ENCODE measurements at places on chromosomes 12 and 14. TPM values are rescaled to one million over a fixed set of nuclear protein-coding genes. Genes with fewer than 3 reads are reported as not detected.

EML5 gene
- total RNA-seq, result 0.58 TPM

CLEC2D gene
- 1.7 TPM for total RNA-seq

GSC gene
- 4.4 TPM for total RNA-seq

MIPOL1 gene
- total RNA-seq, result not detected

WNT1 gene
- total RNA-seq, result not detected

DACT1 gene
- total RNA-seq, result 10.1 TPM

TMEM179 gene
- not detected for total RNA-seq

HOMEZ gene
- 11.4 TPM for total RNA-seq

MYH6 gene
- not detected for total RNA-seq

ACSS3 gene
- 9.4 TPM for total RNA-seq

STAC3 gene
- total RNA-seq, result not detected

KLHL33 gene
- not detected for total RNA-seq

OVCH1 gene
- not detected for total RNA-seq
